Stimulated activated CD4-positive, alpha-beta T cell treated with anti-CD3 and anti-CD28 coated beads, Interleukin-12 subunit alpha, Interleukin-12 subunit beta, amount 100 ng/mL, for 4 hours (primary cell): ENCODE measurements at places on chromosomes 11 and 22.

DNA sequence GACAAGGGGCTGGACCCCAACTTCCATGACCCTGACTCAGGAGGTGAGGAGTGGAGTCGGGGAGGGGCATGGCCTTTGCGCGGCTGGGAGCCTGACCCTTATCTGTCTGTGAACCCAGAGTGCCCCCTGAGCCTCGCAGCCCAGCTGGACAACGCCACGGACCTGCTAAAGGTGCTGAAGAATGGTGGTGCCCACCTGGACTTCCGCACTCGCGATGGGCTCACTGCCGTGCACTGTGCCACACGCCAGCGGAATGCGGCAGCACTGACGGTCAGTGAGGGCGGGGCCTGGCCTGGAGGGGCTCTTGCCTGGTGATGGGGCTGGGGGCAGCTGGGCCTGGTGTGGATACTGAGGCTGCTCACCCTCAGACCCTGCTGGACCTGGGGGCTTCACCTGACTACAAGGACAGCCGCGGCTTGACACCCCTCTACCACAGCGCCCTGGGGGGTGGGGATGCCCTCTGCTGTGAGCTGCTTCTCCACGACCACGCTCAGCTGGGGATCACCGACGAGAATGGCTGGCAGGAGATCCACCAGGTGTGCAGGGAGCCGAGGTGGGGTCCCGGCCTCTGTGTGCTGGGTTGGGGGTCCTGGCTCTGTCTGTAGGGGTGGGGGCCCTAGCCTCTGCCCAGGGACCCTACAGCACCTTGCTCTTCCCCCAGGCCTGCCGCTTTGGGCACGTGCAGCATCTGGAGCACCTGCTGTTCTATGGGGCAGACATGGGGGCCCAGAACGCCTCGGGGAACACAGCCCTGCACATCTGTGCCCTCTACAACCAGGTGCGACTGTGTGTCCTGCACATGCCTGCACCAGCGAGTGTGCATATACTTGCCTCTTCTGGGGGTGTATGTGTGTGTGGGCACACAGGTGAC, 6.3 kb downstream of the SHANK3 start:
- DNase-seq: no peak

DNA sequence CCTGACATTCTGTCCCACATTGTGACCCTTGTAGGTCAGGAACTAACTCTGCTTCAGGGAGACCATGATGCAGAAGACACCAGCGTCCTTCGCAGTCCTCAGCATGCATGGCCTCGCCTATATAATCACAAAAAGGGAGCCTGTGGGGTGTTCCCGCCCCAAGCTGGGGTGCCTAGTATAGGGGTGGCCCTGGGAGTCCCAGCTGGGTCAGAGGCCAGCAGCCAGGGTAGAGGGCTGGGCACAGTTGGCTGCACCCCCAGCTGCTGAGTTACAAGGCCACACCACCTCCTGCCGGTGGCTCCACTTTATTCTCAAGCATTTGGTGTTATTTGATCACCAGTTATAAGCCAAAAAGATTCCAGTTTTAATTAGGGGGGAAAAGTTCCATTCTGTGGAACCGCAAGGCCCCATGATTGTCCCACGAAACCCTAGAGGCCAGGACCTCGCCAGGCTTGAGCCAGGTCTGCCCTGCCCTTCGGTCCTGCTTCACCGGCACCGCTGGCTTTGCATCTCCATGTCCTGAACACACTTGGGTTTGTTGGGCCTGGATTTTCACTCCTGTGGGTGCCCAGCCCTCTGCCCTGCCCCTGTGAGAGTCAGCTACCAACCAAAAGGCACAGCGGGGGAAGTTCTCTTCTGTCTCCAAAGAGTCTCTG, 15.0 kb upstream of the GNB1L start:
- DNase-seq: no peak

DNA sequence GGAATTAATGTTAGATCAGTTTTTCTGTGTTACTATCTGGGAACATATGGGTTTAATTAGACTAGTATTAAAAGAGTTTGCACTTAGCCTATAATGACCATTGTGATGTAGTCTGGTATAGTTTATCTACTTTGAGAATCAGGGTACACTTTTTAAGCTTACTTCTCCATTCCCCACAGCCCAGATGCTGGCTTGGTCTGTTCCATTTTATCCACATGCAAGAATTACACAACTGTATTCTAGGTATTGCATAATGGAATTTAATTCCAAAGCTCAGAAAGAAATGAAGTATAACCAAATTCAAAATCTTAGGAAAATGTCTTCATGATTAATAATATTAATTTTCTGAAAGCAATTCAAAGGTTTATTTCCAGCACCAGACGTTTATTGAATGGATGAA, 122.2 kb upstream of the PDGFD start:
- DNase-seq: no peak

DNA sequence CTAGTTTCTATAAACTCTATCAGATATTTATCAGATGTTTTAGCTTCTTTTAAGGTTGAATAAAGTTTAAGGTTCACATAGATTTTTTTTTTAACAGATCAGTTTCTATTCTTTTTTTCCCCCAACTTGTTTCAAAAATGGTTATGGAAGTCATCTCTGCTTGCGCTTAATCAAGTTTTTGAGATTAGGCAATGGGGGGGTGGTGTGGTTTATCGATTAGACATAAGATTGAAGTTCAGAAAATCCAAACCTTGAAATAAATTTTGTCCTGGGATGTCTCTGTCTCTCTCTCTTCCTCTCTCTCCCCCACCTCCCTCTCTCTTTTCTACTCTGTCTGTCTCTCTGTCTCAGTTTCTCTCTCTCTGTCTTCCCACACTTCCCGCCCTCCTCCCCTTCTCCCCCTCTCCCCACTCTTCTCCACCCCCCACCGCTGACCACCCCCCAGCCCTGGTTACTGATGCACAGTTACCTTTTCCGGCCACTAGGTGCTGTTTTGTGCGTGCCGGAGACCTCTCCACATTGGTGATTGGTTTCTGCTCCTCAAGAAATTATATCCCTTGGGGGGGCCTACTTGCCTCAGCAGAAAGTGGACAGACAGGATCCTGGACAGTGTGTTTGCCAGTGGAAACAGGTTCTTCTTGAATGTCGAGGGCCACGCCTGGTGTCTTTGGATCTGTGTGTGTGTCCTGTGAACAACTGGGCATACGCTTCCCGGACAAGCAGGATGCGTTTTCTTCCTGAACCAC, 29.7 kb upstream of the ANO1 start:
- DNase-seq: no peak

- DNase-seq: no peak
These were observed 18.7 kb upstream of the PPFIA1 start for GRCh38 chr11:70251659-70252321.

- DNase-seq: no peak
These were observed 52.8 kb downstream of the BCR start for GRCh38 chr22:23233084-23233531.

- no peak for DNase-seq
These were observed 21.3 kb downstream of the PIWIL4 start for GRCh38 chr11:94588366-94588942.

DNA sequence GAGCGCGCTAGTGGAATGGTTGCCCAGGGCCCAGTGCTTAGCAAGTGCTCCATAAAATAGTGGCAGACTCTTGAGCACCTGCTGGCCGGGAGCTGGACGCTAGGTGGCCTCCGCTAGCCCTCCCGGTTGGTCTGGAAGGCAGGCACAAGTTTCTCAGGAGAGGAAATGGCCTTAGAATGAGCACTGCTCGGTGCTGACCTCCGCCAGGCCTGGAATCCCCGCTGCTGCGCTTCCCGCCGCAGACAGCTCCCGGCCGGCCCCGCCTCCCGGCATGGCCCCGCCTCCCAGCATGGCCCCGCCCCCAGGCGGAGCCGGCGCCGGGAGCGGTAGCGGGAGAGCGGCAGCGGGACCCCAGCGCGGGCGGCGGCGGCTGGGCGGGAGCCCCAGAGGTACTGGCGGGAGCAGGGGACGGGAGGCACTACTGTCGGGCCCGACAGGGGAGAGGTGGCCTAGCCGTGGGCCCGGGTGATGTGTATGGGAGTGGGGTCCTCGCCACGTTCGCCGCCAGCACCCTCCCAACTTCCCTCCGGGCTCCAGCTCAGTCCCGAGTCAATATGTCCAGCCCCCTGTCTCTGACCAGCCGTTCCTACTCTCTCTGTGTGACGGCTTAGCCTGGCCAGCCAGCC, at the start of gene SIPA1:
Gene SIPA1, plus strand, starts transcription at position 308 of the 626 bp plus-strand sequence. CDS start 2,821 bp downstream, outside the sequence.
- DNase-seq: peak; percentile 79

DNA sequence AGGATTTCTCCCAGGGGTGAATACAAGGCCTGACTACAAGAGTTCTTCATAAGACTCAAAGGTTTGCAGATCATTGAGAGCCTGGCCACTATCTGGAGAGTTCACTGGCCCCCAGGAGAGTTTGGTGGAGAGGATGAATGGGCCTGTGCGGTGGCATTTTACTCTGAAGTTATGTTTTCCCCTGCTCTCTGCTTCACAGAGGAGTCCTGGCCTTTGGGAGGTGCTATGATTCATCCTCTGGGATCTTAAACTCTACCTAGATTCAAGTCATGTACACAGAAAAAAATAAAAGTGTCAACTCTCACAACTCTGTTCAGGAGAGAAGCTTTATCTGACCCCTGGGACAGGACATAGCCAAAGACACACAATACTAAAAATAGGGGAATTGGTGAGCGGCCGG, 159.1 kb upstream of the CARD18 start:
- DNase-seq: no peak

- no peak for DNase-seq
These were observed 4.1 kb upstream of the SIK2 start for GRCh38 chr11:111598148-111598547.

DNA sequence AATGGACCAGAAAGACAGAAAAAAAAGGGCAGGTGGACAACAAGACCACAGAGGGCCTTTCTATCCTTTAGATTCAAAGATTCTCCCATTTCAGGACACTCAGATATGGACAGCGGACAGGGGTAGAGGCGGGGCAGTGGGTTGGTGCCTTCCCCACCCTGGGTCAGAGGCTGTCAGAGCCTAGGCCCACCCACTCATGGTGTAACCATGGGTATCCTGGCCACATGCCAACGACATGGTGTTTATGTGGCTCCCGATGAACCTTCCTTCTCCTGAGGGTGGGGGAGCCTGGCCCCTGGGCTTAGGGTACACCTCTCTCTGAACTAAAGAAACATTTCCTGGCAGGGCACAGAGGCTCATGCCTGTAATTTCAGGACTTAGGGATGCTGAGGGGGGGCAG, 14.3 kb upstream of the P2RY2 start:
- no peak for DNase-seq

DNA sequence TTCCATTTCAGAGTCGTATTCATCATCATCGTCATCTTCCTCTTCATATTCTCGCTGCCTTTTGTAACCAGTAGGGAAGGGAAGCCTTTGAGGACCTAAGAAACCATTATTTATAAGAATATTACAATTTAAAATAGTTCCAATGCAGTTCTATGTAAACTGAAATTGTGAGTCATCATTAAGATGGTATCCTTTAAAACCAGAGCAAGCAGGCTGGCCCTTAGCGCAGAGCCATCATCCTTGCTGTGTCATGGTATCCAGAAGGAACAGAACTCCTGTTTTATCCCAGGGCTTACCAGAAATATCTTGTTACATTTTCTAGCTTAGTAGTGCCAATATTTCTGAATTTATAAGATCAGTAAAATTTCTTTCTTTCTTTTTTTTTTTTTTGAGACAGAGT, 12.8 kb downstream of the MISFA start:
- DNase-seq: no peak

DNA sequence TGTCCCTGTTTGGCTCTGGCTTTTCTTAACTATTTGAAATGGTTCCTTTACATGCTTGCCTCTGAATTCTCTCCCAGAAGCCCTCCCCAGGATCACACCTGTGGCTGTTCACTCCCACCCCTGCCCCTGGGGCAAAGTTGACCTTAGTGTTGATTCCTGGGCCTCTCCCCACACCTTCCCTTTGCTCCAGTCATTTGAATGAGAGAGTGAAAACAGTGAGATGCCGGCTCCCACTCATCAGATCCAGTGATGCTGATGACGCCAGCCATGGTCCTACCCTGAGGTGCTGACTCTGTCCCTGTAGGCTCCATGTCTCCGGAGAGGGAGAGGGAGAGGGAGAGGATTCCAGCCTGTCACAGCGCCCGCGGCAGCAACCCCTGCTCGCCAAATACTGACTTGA, 40.7 kb downstream of the LRP5 start:
- DNase-seq: no peak

DNA sequence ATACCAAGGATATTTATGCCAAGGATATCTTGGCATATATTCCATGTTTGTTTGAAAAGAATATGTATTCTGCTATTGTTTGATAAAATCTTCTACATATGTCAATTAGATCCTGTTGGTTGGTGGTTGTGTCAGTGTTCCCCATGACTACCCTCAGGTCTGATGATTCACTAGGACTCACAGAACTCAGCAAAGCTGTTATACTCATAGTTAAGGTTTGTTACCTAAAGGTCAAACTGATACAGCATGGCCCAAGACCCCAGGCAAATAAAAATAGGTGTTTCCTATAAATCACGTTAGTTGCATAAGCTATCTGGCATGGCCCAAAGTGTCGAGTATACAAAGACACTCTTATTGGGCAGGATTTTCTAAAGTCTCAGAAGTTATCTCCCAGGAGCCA, 30.2 kb upstream of the B3GNT6 start:
- no peak for DNase-seq

GRCh38 chr11:47948137-47948536, 32.2 kb upstream of the PTPRJ start:
- DNase-seq: no peak

GRCh38 chr22:30667107-30667493, 575 bp downstream of the DUSP18 start:
- DNase-seq: no peak

DNA sequence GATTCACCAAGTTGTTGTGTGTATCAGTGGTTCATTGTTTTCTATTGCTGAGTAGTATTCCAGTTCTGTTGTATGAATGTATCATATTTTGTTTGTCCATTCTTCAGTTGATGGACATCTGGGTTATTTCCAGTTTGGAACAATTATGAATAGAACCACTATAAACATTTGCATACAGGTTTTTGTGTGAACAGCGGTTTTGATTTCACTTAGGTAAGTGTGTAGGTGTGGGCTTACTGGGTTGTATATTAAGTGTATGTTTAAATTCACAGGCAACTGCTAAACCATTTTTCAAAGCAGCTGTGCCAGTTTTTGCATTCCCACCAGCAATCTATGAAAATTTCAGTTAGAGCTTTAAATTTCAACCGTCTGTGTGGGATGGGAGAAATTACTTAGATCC, 217.8 kb downstream of the NELL1 start:
- DNase-seq: no peak

- no peak for DNase-seq
These were observed 742.9 kb downstream of the LRRC4C start for GRCh38 chr11:40716344-40717130.

DNA sequence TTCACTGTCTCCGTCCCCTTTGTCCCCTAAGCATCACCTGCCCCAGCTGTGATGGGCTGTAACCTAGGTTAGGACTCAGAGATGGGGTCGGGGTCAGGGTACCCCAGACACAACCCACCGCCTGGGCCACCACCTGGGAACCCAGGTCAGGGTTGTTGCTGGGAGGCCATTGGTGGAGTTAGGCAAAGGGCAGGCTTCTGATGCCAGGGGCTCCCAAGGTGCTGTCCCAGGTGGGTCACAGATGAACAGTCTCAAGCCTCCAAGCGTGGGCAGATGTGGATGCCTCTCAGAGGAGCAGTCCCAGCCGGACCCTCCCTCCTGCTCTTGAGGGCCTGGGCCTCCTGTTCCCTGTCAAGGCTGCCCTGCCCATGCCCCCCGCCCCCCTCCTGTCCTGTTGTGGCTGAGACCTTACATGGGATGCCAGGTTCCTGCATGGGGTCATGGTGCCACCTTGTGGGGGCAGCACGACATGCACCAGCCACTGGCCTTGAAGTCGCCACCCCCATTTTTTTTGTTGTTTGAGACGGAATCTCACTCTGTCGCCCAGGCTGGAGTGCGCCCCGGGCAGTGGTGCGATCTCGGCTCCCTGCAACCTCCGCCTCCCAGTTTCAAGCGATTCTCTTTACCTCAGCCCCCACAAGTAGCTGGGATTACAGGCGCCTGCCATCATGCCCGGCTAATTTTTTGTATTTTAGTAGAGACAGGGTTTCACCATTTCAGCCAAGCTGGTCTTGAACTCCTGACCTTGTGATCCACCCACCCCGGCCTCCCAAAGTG, 12.1 kb downstream of the GATD1 start:
- DNase-seq: peak; percentile 56
